ENCODE measurements at places on chromosomes 12 and 14. TPM values are rescaled to one million over a fixed set of nuclear protein-coding genes. Genes with fewer than 3 reads are reported as not detected.
A peak's percentile ranks its signal among the peaks of the same experiment; 100 is the strongest.

- no peak for DNase-seq
These were observed 231.6 kb downstream of the CACNA1C start for GRCh38 chr12:2284321-2284813.

DNA sequence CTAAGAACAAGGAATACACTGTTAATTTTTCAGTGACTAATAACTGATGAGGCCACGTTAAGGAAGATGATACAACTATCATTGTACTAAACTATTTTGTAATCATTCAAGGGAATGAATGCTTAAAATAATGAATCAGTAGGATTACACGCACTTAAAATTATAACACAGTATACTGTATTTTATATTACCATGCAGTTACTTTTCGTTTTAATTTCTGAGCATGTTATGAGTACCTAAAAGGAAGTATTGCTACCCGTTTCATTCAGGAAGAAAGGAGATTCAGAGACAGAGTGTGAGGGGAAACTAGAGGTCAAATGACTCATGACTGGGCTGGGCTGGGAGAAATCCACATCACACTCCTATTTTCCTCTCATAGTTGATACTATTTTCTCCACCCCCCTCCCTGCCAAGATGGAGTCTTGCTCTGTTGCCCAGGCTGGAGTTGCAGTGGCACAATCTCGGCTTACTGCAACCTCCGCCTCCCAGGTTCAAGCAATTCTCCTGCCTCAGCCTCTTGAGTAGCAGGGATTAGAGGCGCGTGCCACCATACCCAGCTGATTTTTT, 202.0 kb downstream of the PPM1H start:
- no peak for DNase-seq

GRCh38 chr14:74064883-74065282, 19.4 kb downstream of the ALDH6A1 start:
- DNase-seq, result no peak

DNA sequence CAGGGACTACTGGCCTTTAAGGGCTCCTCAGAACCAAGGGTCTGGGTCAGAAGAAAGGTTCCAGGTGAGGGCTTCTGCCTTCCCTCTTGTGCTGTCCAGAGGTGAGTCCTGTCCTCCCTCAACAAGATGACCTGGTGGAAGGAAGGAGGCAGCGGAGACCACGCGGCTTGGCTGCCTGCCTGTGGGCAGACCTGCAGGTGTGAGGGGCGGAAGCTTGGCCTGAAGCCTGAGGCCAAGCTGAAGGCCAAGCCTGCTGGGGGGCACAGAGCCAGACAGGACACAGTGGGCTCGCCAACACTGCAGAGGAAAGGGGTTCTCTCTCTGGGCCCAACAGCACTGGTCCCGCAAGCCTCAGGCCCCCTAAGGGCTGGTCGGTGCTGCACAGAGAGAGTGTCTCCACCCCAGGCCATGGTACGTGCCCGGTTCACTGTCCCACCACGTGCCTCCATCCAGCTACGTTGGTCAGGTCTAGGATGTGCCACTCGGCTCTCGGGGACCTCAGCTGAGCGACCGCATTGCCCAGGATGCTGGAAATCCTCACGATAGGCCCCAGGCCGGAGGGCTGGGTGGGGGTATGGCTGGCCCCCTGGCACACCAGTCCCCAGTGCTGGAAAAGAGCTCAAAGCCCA, 170.0 kb upstream of the PRMT8 start:
- no peak for DNase-seq

DNA sequence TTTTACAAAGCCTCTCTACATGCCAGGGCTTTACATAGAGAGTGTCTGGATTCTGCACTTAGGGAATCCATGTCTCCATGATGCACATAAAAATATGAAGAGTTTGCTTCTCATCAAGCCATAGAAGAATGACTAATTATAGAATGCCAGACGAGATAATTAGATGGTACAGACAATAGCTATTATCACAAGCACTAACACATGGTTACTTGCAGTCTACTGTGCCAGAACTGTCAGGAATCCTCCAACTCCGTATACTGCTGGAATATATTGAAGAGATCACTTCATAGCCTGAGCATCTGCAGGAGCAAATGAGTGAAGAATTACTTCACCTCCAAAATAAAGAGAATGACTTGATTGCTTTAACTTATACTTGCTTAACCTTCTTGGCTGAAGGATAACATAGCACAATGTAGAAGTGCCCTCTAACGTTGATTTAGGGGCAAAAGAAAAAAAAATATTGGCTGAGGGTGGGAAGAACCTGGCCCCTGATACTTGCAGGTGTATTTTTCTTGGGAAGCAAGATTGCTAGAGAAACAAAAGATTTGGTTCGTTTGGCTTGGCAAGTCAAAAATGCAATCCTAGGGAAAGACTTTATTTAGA, 272.8 kb upstream of the FAR2 start:
- no peak for DNase-seq

DNA sequence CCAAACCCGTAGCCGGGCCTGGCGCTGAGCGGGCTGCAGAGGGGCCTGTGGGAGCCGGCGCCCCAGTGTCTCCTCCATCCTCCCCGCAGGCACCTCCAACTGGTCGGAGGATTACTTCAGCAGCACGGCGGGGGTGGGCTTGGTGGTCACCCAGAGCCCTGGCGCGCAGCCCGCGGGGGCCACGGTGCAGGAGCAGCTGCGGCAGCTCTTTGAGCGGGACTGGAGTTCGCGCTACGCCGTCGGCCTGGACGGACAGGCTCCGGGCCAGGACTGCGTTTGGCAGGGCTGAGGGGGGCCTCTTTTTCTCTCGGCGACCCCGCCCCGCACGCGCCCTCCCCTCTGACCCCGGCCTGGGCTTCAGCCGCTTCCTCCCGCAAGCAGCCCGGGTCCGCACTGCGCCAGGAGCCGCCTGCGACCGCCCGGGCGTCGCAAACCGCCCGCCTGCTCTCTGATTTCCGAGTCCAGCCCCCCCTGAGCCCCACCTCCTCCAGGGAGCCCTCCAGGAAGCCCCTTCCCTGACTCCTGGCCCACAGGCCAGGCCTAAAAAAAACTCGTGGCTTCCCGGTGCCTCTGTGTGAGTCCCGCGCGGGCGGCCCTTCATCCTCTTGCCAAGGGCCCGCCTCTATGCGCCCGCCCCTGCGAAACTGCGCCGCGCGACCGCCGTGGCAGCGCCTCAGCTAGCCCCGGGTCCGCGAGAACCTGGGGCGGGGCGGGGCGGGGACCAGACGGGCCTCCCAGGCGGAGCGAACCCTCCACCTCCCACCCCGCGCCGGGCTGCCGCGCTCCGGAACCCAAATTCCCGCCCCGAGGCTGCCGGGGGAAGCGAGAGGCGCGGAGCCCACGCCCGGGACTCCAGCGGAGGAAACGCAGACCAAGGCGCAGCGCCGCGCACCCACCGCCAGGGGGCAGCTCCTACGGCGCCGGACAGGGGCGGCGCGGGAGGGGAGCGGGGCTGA, 8.3 kb downstream of the PLD4 start:
- DNase-seq, result peak; percentile 55

DNA sequence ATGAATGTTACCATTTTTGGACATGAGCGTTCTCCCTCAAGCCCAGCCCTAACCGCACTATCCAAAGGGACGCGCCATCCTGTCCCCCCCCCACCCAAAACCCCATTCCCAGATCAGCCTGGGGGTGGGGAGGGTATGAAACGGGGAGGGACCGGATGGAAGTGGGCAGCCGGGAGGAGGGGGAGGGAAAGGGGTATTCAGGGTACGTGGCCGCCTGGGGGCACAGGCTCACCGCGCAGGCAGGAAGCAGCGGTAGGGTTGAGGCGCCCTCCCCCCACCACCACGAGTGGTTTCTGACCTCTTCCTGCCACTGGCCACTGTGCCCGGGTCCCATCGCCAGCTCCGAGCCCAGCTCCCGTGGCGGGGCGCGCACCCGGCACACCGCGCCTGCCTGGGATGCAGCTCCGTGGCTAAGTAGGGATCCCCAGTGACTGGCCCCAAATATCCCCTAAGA, 1.4 kb downstream of the ACTN1 start:
- peak; percentile 27 for DNase-seq

DNA sequence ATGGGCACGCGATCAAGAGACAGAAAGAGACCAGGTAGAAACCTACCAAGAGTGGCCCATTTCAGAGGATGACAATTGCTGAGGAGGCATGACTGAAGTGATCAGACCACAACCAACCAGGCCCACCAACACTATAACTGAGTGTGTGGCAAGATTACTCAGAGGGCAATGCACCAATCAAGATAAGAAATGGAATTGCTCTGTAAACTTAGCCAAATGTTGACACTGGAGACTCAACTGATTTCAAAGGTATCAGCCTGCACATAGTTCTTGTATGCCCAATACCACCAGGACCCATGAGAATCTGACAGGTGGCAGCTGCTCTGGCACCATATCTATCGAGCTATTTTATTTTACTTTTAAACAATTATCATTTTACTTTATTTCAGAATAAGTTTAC, 128.9 kb downstream of the FOXN3 start:
- no peak for DNase-seq

- no peak for DNase-seq
These were observed 48.8 kb downstream of the LRTM2 start for GRCh38 chr12:1869145-1869544.

GRCh38 chr12:47864646-47865235, 40.1 kb downstream of the VDR start:
- no peak for DNase-seq

DNA sequence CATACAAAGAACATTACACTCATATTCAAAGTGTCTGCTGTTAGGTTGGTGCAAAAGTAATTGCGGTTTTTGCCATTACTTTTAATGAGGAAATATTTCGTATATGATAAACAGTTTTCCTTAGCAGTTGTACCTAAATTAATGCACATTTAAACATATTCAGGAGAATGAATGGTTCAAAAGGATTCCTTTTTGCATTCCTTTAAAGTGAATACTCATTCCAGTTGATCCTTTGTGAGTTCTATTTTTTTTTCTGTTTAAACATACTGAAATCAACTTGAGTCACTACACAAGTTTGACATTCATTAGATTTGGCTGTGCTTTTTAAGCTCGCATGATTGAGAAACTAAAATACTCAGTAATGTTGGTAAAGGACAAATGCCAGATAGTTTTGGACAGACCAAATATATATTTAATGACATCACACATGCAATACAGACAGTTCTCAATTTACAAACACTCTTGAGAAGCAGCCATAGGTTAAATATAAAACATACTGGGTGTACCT, 13.8 kb upstream of the SLC38A2 start:
- DNase-seq, result no peak

DNA sequence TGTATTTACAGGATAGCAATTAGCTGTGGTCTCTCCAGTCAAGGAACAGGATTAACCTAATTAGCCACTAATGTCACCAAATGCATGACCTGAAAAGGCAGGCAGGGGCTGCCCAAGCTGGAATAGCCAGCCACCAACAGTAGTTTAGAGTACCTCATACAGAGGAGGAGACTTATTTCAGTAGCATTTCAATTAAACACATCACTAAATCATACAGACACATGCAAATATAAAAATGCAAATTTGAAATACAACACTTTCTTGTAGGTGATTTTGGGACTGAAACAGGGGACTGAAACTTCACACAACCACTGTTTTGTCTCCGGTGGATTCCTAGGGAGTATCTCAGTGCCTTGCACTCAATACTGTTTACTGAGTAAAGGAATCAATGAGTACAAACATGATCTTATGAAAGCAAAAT, 636 bp upstream of the IFNG-AS1 start:
- DNase-seq, result no peak

Gene SDR9C7
- total RNA-seq, result not detected
